ENCODE measurements at places on chromosomes 16 and 17.

- no peak for DNase-seq
Observed at GRCh38 chr17:58416937-58417299, 416 bp downstream of the RNF43 start.

- DNase-seq: no peak
Observed at GRCh38 chr17:56681561-56682266, 88.2 kb downstream of the NOG start.

DNA sequence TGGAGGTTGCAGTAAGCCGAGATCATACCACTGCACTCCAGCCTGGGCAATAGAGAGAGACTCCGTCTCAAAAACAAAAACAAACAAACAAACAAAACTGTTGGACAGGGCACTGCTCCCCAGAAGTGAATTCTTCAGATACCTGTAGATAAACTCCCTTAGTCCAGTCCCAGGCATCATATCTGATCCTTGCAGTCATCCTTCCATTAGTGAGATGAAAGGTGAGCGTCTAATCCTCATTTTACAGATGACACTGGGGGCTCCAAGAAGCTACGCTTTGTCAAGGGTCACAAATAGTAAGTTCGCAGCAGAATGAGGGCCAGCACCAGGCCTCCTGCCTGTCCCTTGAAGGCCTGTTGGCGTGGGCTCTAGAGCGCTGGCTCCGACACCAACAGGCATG is 102.0 kb downstream of the OR1D5 start:
- DNase-seq: no peak

- no peak for DNase-seq
Observed at GRCh38 chr16:516301-516700, 11.2 kb upstream of the CAPN15 start.

GRCh38 chr17:7502171-7502847 is 18.1 kb downstream of the POLR2A start:
- DNase-seq: no peak

- no peak for DNase-seq
Observed at GRCh38 chr17:65102788-65103187, 34.4 kb upstream of the RGS9 start.

DNA sequence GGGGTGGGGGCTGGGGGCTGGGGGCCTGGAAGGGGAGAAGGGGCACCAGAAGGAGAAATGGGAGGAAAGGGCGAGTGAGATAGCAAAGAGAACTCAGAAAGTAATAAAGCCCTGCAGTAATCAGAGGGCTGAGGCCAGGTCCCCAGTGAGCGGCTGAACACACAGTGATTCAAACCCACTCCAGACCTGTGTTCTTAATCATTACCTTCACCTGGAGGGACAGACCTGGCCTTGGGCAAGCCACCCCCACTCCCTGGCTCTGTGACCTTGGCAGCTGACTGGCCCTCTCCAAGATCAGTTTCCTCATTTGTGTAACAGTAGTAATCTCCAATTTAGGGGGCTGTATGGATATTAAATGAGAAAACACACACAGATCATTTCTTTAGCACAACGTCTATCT is 150.4 kb downstream of the WWOX start:
- no peak for DNase-seq

GRCh38 chr17:58447039-58447975 is 30.0 kb upstream of the RNF43 start:
- peak; percentile 78 for DNase-seq

DNA sequence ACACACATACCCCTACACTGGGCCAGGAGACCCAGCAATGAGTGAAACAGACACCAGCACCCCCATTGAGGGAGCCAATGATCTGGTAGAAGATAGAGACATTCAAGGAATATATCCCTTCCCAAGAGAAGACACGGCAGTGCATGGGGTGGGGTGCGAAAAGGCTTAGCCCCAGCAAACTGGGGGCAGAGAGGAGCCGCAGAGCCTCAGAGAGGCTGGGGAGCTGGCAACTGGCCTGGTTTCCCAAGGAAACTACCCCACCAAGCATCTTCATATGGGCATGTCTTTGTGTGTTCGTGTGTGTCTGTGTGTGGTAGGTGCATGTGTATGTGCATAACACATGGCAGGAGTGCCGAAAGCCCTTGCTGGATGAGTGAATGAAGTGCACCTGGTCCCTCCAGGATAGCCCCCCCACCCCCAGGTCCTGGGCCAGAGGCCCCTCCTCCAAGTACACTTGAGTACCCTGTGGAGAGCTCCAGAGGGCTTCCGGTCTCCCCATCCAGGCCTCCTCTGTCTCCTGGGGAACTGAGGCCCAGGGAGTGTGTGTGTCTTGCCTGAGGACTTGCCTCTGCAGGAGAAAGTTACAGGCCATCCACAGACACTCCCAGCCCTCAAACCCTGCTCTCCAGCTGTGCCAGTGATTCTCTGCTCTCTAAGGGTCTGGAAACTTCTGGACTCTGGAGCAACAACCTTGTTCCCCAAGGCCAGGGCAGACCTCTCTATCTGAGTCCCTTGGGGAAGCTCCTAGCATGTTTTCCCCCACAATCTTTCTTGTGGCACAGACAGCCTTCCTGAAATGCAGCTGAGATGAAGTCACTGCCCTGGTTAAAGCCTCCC is 15.9 kb downstream of the TBX2 start:
- no peak for DNase-seq

- no peak for DNase-seq
Observed at GRCh38 chr17:78920528-78920927, 4.7 kb downstream of the TIMP2 start.

DNA sequence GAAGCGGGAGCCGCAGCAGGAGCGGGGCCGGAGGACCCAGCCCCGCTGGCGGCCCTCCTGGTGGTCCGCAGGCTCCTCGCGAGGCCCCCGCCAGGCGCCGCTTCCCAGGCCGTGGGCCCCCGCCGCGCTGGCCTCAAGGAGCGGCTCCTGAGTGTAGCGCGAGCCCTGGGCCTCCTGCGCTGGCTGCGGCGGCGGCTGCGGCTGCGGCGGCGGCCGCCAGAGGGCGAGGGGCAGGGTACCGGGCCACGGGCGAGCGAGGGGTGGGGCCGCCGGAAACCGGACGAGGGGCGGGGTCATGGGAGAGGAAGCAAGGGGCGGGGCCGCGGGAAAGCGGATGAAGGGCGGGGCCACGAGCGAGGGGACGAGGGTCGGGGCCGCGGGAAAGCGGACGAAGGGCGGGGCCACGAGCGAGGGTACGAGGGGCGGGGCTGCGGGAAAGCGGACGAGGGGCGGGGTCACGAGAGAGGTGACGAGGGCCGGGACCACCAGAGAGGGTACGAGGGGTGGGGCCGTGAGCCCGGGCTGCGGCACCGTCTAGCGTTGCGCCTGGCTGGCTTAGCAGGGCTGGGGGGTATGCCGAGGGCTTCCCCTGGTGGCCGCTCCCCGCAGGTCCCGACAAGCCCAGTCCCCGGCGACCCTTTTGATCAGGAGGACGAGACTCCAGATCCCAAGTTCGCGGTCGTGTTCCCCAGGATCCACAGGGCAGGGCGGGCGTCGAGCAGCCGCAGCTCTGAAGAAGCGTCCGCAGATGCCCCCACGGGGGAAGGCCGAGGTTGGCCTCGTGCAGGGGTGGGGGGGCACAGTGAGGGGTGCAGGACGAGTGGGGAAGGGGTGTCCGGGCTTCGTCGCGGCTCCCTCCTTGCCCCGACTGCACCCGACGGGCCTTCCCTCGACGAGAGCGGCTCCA is 1.7 kb downstream of the MYO15B start:
- DNase-seq: peak; percentile 98

GRCh38 chr16:86640265-86640843 is 62.0 kb downstream of the FOXL1 start:
- DNase-seq: no peak

DNA sequence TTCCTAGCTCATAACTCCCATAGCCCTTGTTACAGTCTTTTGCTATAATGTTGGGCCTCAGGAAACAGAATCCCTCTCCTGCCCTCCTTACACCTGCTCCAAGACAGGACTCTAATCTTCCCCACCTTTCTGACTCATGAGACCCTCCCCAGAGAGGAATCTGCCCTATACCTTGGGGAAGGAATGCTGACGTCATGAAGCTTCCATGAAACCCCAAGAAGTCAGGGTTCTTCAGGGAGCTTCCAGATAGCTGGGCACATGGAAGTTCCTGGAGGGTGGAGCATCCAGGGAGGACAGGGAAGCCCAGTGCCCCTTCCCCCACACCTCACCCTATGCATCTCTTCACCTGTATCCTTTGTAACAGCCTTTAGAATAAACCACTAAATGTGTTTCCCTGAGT is 285.7 kb downstream of the SOX9 start:
- DNase-seq: no peak

DNA sequence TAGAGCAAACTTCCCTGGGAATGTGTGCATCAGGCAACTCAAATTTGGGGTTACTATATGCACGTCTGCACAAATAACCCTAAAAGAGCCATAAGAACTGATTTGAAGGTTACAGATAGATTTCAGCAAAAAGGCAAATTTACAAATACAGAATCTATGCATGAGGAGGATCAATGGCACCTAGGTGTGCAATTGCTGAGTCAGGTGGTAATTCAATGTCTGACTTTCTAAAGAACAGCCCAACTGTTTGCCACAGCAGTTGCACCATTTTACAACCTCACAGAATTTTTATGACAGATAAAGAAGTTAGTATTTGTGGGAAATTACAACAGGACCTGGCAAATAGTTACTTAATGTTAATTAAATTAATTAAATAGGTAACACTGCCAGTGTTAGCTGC is 405.5 kb downstream of the TMEM114 start:
- DNase-seq: no peak

GRCh38 chr16:30637944-30638343 is 12.8 kb upstream of the PRR14 start:
- peak; percentile 27 for DNase-seq

- DNase-seq: peak; percentile 47
Observed at GRCh38 chr17:46732754-46733398, 85.6 kb downstream of the WNT3 start.

GRCh38 chr16:57231821-57232350 is 13.2 kb upstream of the ARL2BP start:
- DNase-seq: no peak

GRCh38 chr16:84672276-84673202 is 24.2 kb downstream of the KLHL36 start:
- DNase-seq: peak; percentile 60

- DNase-seq: no peak
Observed at GRCh38 chr16:66695471-66695934, 1.0 kb downstream of the CMTM4 start.

GRCh38 chr17:73090396-73091202 is 1.9 kb downstream of the SLC39A11 start:
- DNase-seq: no peak

DNA sequence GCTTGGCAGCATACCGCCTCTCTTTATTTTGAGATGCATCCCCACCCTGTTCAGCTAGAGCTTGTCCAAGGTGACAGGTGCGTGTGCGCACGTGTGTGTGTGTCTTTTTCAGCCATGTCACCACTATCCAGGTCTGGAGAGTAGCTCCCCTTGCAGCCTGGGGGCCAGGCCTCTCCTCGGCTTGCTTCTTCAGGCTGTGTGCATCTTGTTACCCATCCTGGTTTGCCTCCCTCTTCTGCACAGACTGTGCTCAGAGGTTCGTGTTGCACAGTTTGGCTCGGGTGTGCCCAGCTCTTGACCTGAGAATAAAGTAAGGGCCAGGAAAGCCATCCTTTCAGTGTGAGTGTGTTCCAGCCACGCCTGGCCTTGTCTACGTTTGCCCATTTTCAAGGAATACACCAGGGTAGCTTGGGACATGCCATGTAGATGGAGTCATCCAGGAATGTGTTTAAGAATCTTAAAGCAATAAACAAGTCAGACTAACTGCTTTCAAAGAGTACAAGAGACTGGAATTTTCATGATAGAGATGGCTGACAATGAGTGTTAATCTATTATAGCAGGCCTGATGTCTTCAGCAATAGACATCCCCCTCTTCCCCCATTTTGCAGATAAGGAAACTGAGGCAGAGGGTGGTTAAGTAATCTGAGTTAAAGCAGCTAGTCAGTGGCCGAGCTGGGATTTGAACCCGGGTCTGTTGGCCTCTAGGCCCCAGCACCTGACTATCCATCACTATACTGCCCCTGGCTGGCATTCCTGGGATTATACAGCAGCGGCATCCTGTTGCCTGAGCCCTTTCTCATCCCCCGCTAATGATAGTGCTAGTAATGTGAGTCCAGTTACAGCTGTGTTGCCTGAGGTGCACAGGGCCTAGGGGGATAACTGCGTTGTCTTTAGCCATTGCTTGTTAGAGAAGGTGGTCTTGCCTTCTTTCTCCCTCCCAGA is 77.9 kb downstream of the KSR1 start:
- no peak for DNase-seq

- DNase-seq: peak; percentile 20
Observed at GRCh38 chr17:79137015-79137788, 62.6 kb downstream of the ENGASE start.

DNA sequence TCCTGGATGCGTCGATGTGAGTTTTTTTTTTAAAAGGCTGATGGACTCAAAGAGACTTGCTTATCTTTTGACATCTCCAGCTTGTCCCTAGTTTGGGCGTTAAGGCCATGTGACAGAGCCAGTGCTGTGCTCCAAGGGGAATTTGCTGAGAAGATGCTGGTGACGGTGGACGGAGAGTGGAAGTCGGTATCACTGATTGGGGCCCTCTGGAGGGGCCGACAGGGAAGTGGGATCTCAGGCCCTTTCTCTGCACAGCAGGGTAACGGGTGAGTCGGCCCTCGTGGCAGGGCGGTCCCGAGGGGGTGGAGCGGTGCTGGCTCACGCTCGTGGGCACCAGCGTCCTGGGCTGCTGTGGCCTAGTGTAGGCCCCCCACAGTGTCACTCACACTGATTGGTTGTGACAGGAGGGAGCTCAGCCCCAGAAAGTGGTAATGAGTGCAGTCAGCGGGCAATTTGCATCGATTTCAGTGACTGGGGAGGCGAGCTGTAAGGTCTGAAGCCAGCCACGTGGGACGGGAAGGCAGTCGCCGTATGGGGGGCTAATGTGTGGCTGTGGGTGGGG is 91.3 kb downstream of the TBC1D16 start:
- DNase-seq: no peak

DNA sequence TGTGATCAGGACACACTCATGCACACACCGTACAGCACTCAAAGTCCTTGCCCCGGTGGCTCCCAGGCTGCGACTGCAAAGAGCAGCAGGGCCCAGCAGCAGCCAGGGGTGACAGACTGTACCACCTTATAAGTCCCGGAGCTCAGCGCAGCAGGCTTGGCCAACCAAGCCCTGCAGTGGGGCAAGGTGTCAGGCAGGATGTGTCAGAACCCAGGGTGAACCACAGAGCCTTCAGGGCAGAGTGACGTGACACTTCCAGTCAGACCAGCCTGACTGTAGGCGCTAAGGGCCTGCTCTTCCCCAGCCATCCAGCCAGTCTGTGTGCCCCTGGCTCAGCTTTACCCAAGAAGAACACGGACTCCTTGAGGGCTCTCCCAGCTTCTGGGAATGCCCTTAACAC is 204.1 kb downstream of the COPRS start:
- DNase-seq: no peak

Data from kidney (tissue), 22 donors.